GM12891 (cell line): ENCODE measurements at places on chromosomes 2 and 18.

DNA sequence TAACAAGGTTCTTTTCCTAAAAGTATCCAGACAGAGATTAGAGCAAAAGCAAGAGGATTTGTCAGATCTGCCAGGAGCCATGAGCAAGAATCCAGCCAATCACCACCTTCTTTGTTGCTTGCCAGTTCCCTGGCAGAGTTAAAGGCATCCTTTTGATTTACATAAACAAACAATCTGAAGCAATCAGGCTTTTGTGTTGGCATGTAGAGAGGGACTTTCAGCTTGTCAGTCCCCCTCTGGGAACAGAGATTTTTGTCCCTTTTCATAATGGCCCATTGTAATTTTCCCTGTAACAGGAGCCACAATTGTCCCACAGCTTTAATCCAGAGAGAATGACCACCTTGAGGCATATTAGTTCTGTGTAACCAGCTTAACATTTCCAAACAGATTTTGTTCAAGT, at the start of gene ERMN:
Gene ERMN, minus strand, starts transcription at position 39 of the 400 bp plus-strand sequence. CDS start 182 bp downstream, outside the sequence.
- DNase-seq: no peak

DNA sequence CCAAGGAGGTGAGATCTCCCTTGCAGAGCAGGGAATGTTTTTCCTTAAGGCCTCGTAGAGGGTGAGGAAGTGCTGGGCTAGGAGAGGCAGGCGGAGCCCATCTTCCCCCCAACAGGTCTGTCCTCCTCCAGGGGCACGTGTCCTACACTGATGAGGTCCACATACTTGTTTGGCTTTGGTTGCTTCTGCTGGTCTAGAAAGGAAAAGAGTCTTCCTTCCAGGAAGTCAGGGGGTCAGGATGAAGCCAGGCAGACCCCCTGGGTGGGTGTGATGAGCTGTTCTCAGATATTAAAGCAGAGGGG, 6.0 kb downstream of the SH3BP4 start:
- DNase-seq: no peak

DNA sequence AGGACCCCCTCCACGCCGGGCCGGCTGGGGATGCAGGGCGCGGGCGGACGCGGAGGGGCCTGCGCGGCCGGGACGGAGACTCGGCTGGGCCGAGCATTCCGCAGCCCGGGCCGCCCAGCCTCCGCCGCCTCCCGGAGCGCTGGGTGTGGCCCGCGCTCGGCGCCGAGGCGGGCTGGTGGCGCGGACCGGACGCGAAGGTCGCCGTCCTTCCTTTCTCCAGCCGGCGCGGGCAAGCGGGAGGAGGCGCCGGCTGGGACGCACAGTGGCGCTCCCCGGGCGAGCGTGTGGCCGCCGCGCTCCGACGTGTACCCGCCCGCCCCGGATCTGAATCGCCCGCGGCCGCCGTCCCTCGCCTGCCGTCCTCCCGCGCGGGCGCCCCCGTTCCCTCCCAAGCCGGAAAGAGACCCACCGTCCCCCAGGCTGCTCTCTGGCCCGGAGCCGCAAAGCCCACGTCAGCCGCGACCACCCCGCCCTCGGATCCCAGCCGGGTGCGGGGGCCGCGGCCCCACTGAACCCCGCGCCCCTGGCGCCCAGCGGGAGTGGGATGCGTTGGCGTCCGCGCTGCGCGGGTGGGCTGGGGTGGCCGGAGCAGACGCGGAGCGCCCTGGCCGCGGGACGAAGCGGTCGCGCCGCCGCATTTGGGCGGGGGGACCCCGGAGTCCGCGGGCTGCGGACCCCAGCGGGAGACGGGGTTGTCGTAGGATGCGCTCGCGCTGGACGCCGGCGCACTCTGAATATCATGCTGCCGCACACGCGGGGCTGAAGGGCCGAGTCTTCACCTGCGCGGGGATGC, 634 bp downstream of the SPATS2L start:
- DNase-seq: peak; percentile 36

DNA sequence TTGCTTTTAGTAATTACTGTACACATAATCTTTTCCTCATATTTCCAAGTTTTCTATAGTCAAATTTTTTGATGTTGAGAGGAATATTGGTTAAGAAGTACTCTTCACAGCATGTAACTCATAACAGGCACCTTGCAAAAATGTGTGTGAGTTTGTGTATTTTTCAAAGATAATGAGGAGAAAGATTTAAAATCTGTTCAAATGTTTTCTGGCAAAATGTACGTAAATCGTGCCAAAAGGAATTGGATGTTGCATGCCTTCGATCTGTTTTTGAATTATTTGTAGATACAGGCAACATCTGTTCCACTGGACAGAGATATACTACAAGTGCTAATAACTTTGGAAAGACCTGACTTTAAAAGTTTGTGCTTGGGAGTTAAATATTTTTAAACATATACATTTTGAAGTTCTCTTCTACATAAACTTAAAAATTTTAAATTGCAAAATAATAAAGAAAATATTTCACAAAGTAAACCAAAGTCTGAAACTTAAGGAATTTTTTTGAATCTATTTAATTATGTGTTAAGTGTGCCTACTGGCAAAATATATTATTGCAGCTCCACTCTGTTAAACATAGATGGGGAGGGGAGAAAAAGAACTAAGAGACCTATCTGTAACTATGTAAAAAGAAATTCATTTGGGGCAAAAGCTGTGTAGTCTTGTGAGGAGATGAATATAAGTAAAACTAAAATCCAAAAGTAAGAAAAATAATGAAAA, 133.5 kb upstream of the UBE2E3 start:
- no peak for DNase-seq

- DNase-seq: no peak
Measured at GRCh38 chr18:32252141-32252860, 62.5 kb downstream of the MEP1B start.

DNA sequence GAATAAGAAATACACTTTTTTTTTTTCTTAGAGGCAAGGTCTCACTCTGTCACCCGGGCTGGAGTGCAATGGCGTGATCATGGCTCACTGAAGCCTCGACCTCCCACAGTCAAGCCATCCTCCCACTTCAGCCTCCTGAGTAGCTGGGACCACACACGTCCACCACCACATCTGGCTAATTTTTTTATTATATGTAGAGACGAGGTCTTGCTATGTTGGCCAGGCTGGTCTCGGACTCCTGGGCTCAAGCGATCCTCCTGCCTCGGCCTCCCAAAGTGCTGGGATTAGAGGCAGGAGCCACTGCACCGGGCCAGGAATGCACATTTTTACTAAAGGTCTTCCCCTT, 2.4 kb downstream of the TGOLN2 start:
- no peak for DNase-seq

GRCh38 chr2:30239308-30239985, 8.1 kb downstream of the LBH start:
- no peak for DNase-seq

GRCh38 chr2:98350411-98350810, 4.2 kb downstream of the CNGA3 start:
- no peak for DNase-seq

DNA sequence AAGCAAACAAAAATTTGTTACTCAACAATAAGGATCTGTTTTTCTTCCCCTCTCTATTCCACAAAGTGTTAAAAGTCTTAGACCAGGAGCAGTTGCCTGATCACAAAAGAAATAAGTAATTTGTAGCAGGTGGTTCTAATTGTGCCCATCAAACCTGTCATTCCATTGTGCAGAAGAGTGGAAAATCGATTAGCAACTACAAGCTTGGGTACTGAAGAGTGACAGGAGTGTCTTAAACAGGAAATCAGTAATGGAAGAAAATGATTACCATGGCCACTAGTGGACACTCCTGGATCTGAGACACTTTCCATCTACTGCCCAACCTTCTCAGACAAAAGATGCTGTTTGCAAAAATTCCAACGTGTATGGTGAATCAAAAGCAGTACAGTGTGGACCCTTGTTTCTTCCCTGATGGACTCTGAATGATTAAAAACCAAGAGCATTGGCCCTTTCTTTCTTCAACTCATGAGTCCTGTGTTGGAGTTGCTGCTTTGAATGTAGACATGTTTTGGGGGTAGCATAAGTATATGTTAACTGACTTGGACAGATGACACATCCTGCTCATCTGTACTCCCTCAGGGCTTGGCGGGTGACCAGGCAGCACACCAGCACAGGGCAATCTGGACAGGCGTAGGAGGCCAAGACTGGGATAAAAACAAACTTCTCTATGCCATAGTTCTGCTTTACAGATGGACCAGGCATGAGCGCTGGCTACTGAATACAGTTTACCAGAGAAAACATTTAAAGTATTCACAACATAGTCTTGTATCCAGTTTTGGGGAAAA, 51.9 kb downstream of the PLA2R1 start:
- no peak for DNase-seq

DNA sequence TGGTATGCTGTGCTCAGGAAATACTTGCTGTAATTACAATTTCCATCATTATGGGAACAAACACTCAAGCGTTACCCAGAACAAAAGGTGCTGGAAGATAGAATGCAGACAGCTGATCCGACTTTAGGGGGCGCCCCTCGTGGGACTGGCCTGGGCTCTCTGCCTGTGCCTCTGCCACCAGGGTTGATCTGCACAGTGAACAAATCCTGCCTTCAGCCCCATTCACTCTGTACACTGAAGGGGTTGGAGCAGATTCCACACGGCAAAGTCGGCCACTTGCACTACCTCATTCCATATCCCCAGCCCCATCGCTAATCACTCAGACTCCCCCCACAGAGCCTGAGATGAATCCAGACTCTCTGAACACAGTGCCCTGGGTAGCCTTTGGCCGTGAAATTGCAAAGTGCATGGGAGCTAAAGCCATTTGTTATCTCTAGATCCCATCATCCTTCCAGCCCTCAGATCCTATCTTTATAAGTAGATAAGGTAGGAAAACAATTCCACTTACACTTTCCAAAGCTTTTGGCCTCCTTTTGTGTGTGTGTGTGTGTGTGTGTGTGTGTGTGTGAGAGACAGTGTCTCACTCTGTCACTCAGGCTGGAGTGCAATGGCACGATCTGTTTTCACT, 69.3 kb downstream of the INPP5D start:
- DNase-seq: no peak

GRCh38 chr18:44957461-44957860, 276.8 kb downstream of the SETBP1 start:
- DNase-seq: no peak

GRCh38 chr2:198340846-198341245, 536.5 kb downstream of the PLCL1 start:
- DNase-seq: no peak

- no peak for DNase-seq
Measured at GRCh38 chr2:17864676-17865075, 13.8 kb upstream of the KCNS3 start.

- DNase-seq: no peak
Measured at GRCh38 chr2:134683561-134684112, 35.2 kb downstream of the TMEM163 start.

DNA sequence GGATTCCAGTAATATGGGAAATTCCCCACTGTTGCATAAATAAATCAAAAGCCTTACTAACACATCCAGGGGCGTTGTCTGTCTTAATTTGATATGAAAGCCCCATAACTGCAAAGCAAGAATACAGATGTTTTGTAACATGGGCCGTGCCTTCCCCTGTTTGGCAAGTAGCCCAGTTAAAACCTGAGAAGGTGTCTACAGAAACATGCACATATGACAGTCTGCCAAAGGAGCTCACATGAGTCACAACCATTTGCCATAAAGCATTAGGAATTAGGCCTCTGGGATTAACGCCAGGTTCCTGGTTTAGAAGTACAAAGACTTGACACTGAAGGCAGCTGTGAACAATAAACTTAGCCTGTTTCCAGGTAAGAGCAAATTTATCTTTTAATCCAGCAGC, 43.1 kb upstream of the LONRF2 start:
- DNase-seq: no peak

- DNase-seq: no peak
Measured at GRCh38 chr18:56167366-56167765, 471.0 kb downstream of the TXNL1 start.

DNA sequence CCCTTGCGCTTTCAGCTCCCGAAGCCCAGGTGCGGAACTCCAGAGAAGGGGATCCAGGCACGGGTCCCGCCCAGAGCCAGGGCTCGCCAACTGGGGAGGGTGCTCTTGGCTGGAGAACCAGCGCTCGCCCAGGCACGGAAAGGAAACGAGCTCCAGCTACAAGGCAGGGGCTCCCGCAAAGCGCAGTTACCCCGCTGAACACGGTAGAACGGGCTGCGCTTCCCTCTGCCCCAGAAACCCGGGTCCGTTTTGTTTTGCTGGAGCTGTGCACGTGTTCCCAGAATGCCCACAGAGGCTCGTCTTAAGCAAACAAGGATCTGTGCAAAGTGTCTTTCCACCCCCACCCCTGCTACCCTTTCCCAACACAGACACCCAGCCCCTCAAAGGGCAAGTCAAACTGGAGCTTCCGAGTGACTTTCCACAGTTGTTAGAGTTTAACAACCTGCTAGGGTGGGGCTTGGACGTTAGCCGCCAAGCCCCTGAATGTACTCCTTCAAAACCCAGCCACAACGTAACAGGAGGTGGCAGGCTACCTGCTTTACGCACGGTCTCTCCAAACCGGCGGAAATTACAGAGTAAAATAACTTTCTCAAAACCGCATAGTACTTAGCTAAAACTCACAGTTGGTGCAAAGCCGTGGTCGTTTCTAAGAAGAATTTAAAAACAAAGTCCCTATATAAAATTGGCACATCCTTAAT, 775 bp downstream of the RNF125 start:
- peak; percentile 32 for DNase-seq

GRCh38 chr18:63951302-63951705, 2.2 kb downstream of the HMSD start:
- no peak for DNase-seq

- DNase-seq: no peak
Measured at GRCh38 chr2:63790906-63791305, 50.8 kb upstream of the UGP2 start.

- no peak for DNase-seq
Measured at GRCh38 chr18:60067426-60068210, 167.8 kb downstream of the PMAIP1 start.

- no peak for DNase-seq
Measured at GRCh38 chr2:214484701-214485100, 73.8 kb downstream of the VWC2L start.

- DNase-seq: no peak
Measured at GRCh38 chr2:240584486-240585031, 2.0 kb upstream of the CAPN10 start.

DNA sequence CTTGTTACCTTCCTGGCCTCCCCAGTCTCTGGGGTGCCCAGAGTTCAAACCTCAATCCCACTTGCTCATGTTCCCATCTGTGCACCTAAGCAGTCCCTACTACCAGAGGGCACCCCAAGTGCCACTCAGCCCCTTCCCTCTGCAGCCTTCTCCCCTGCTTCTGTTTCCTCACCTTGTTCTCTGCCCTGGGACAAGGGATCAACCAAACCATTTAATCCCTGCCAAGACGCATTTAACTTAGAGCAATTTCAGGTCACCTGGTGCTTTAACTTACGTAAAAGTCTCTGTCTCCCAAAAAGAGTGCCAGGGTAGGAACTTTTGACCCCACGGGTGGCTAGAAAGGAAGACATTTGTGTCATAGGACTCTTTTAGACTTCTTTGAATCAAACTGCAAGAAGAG, 67.2 kb downstream of the SRD5A2 start:
- DNase-seq: no peak

GRCh38 chr2:101610750-101611315, 86.7 kb upstream of the MAP4K4 start:
- DNase-seq: no peak

DNA sequence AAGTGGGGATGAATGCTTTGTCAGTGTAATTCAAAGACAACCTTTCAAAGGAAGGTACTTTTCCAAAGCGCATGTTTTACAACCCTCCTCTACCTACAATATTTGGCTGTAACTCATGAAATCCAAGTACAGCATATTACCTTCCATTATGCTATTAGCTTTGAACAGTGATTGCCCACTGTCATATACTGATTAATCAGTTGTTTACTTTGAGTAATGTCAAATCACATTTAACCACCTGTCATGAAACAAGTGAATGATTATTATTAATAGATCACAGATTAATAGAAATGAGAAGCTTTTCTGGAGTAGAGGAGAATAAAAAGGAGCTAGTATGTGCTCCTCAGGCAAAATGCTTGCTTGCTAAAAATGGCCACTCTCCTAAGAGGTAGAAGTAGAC, 150.5 kb upstream of the SMAD7 start:
- DNase-seq: no peak
